Activated CD4-positive, alpha-beta memory T cell treated with anti-CD3 and anti-CD28 coated beads for 36 hours (primary cell): ENCODE measurements at places on chromosomes 13 and 19. TPM values are rescaled to one million over a fixed set of nuclear protein-coding genes. Genes with fewer than 3 reads are reported as not detected.

Gene ANKRD27
- 39.7 TPM for total RNA-seq

Gene ZSCAN4
- not detected for total RNA-seq

Gene CASP14
- total RNA-seq: not detected

Gene CRX
- not detected for total RNA-seq

Gene PSG3
- total RNA-seq: not detected

Gene GDF15
- not detected for total RNA-seq

Gene CPB2
- not detected for total RNA-seq

Gene CTXN1
- 0.29 TPM for total RNA-seq

Gene IL4I1
- total RNA-seq: 111 TPM

Gene FARP1
- total RNA-seq: 0.64 TPM

Gene FGF22
- not detected for total RNA-seq

Gene KLK12
- total RNA-seq: not detected

Gene ZNF418
- 2.3 TPM for total RNA-seq

GRCh38 chr19:8168537-8168936 is 19.1 kb upstream of the FBN3 start:
- no peak for DNase-seq

DNA sequence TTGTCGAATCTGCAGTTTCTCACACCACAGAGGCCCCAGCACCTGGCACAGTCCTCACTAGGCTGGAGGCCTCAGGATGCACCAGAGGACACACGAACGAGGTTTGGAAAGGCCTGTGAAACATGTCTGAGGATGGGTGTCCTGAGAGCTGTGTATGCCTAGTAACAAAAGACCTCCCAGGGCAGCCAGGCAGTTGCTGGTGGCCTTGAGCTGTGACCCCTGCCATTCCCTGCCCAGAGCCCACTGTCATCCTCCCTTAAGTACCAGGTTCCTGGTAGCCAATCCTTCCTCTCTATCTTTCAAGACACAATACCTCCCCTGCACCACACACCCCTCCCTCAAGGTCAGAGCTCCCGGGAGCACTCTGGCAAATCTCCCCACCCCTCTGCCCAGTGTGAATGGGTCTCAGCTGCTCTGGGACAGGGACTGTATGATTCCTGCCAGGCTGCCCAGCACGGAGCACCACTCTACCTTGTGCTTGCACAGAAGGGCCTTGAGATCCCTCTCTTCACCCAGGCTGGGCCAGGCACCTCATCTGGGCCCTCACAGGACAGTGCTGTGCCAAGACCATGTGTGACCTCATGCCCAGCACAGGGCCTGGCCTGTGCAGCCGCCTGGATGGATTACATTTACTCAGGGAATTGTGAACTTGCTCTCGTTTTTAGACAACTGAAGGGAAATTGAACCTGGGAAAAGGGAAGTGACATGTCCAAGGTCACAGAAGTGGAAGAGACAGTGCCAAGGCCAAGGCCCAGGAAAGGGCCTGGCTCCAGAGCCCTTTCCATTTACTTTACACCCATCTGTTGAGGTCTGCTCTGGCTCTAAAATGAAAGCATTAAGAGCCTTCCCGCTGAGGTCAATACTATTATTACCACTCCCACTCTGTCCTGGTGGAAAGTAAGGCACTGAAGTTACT is 2.2 kb downstream of the ZNF787 start:
- DNase-seq: no peak

- peak; percentile 57 for DNase-seq
Observed at GRCh38 chr19:18612772-18613588, at the start of gene TMEM59L. TSS of gene TMEM59L (plus strand) at chr19:18612870. CDS start at chr19:18612959, 89 bp downstream.

GRCh38 chr13:76975863-76976262 is 16.0 kb upstream of the CLN5 start:
- DNase-seq: no peak

DNA sequence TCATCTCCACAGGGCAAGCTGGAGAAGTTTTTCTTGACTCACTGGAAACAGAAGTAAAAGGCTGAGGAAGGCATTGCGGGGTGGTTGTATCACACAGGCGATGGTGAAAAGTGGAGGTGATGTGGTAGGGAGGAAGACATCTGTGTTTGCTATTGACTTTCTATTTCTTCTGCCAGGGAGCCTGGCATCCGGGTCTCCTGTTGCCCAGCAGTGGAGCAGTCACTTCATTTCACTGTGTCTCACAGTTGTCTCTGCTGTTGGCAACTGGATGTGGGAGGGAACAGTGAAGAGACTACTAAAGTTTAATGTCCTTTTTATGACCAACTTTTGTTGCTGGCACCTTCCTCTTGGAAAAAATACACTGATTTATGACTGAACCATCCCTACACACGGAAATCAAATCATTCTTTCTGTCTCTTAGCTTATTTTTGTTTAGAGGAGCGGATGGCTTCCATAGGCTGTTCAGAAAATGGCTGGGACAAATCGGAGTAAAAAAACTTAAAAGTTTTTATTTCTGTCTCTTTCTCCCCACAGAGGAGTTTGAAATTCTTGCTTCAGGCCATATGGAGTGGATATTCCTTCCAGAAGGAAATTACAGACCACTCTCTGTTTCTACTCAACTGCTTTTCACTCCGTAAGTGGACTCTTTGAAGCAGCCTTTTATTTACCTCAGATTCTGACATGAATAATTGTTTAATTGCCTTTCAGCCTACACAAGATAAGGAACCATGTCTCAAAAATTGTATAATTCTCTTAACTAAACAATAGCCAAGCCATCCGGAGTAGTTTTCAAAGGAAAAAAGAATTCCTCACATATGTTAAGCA is 23.8 kb upstream of the MEDAG start:
- no peak for DNase-seq

GRCh38 chr13:51697181-51697580 is 106.8 kb downstream of the DHRS12 start:
- DNase-seq: no peak

DNA sequence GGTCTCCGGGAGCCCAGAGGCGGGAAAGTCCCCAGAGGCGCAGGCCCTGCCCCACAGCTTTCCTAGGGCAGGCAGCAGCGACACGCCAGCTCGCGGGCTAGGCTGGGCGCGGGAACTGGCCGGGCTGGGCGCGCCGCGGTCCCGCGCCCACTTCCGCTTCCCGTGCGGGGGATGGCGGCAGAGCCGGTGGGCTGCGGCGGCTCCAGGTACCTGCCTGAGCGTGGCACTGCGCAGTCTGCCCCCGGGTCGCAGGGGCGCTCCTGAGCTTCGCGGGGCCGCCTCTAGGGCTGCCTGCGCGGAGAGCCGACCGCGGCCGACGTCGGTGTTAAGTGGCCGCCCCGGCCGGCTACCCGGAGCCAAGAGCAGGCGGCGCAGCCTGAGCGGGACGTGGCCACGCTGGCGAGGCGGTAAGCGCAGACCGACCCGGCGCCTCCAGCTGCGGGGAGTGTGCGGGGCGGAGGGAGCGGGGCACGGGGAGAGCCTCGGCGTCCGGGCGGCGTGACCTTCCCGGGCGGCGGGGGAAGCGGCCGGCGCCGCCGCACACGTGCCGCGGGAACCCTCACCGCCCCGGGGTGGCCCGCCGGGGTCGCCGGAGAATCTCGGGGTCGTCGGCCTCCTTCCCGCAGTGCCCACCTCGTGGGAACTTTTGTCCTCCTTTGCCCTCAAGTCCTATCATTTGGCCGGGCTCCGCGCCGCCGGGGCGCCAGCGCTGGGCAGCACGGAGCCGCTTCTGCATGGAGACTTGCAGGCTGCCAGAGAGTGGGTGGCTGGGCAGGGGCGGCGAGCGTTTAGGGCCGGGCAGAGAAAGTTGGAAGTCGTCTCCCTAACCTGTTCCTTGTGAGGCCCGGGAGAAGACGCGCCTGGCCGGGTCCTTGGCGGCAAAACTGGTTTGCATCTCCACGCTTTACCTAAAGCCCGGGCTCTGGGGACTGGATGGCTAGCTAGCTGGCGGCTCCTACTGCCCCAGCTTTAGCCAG is 31.4 kb upstream of the MPHOSPH8 start:
- peak; percentile 56 for DNase-seq

GRCh38 chr13:45456196-45456972 is 8.4 kb upstream of the COG3 start:
- DNase-seq: no peak

- no peak for DNase-seq
Observed at GRCh38 chr13:113466383-113466782, 13.1 kb upstream of the ADPRHL1 start.

DNA sequence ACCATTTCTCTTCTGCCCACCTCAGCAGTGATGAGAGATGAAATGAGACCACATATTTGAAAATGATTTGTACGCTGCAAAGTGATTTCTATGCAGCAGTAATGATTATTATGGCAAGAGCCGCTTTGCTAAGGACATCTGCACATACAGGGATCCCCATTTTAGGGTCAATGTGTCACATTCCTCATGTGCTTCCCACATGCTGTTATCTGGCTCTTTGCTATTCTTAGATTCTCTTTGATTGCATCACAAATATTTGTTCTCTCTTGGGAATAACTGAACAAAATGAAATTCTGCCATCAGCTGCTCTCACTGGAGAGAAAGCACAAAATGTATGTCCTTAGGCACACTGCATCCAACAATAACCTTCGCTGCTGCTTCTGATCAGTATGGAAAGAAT is 209.5 kb upstream of the IPO5 start:
- no peak for DNase-seq

DNA sequence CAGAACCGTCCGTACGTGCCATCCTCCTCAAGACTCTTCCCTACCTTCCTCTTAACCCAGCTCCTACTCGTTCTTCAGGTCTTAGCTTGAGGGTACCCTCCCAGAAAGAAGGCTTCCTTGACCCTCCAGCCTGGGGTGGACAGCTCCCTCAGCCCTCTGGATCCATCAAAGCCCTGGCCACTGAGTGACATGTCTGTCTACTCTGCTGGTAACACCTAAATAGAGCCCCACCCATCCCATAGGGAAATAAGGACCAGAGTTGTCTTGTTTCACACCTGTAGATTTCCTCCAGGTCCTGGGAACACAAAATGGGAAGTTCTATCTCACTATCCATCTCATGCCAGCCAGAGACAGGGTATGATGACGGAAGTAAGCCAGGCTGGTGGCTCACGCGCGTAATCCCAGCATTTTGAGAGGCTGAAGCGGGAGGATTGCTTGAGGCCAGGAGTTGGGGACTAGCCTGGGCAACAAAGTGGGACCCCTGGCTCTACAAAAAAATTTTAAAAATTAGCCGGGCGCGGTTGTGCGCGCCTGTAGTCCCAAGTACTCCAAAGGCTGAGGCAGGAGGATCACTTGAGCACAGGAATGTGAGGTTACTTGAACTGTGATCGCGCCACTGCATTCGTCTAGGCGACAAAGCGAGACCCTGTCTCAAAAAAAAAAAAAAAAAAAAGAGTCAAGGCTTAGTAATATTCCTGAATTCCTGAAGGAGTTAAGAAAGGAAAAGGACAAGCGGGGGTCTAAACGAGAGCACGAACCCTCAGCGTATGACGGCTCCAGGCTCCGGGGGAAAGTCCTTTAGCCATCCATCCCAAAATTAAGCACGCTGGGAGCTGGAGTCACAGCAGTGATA is 566 bp upstream of the CCDC97 start:
- DNase-seq: peak; percentile 32

DNA sequence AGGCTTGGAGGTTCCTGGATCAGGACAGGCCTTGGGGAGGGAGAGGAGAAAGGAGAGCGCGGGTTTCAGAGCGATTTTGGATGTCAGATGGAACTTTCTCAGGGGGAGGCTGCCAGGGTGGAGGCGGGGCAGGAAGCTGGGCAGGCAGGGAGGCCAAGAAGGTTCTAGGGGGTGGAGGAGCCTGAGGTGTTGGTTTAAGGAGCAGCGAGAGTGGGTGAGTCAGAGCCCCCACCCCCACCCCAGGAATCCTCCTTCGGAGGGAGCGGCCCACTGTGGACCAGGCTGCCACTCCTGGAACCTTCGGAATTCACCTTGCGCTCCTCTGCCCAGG is 15.9 kb upstream of the NOP53 start:
- DNase-seq: peak; percentile 52

DNA sequence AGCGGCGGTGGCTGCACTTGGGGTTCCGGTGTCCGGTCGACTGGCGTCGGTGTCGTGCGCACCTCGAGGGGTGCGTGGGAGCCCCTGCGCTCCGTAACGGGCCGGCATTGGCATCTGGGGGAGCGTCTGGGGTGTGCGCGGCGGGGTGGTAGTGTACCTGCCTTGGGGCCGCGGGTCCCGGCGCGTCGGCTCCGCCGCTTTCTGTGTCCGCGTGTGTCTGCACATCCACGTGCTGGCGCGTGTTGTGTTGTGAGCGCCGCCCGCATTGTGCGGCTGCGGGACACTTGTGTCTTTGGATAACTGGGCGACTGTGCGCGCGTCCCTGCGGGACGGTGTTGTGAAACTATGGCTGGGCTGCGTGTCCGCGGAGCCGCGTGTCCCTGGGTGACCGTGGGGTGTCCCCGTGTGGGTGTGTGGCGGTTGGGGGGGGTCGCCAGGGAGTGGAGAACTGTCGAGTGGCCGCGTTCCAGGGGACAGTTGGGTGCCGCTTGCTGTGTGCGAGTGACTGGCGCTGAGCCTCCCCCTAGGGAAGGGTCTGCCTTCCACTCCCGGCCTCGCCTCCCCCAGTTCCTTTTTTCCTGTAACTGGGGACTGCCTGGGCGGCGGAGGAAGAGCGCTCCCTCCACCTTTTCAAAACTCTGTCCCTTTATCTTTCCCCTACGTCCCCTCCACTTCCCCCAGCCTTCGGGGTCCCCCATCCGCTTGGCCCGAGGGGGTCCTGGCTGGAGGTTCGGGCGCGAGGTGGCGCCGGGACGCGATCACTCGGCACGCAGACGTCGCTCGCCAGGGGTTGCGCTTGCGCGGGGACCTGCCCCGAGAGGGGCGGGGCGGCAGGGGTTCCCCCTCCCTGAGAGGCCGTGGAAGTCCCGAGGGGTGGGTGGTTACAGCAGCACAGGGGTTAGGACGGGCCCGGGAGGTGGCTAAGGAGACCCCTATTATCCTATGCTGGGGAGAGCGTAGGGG is 5.7 kb upstream of the NFIC start:
- DNase-seq: peak; percentile 78

DNA sequence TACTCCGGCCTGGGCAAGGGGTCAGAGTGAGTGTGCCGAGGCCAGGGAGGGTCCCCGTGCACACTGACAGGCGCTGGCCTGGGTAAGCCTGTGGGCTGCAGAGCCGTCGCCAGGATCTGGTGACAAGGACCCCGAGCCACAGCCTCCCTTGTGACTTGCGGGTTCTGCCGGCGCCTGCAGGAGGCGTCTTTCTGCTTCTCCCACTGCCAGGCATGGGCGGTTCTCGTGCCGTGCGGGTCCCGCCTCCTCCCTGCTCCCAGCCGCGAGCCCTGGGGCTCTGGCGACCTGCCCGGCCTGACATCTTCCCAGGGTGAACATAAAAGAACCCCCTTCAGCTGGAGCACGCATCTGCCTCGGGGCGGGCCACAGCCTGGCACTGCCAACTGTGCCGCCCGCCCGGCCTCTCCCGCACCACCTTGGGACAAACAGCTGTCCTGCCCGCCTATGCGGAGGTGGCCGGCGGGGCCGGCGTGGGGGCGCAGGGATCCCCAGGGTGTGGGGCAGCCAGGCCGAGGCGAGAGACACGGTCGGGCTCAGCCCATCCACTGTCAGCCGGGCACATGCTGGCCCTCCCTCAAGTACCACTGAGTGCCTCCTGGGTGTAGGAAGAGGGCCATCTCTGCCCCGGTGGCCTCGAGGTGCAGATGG is 1.5 kb upstream of the HCN2 start:
- peak; percentile 83 for DNase-seq

DNA sequence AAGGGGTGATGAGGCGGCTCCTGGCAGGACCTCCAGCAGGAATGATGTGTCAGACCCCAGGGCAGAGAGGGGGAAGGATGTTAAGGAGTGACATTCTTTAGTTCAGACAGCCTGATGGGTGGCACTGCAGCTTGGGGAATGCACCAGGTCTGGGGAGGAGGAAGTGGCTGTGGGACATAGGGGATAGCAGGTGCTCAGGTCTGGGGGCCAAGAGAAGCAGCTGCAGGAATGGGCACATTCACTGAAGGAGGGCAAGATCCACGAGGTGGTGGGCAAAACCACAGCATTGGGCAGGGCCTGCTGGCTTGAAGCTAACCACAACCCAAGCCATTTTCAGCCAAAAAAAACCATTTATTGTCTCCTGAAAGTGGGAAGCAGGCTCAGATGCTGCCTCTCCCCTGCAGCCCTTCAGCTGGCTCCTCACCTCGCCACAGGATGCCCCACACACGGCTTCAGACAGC is 26.5 kb downstream of the COMP start:
- DNase-seq: no peak
